Activated gamma-delta T cell treated with Interleukin-2 at 50 U/mL for 16 hours (primary cell): ENCODE measurements at places on chromosomes 4 and X.

- no peak for DNase-seq
Measured at GRCh38 chr4:156970501-156971164, 966 bp downstream of the PDGFC start.

GRCh38 chrX:69080855-69081465 is 84.3 kb downstream of the PJA1 start:
- DNase-seq = no peak

- no peak for DNase-seq
Measured at GRCh38 chrX:21658152-21658737, at the start of gene KLHL34. KLHL34 (minus strand) TSS chrX:21658330; CDS start chrX:21657788, 542 bp downstream.

GRCh38 chr4:1473718-1474117 is 67.5 kb upstream of the NKX1-1 start:
- no peak for DNase-seq
